ENCODE measurements at places on chromosomes 12 and 14.

GRCh38 chr14:22656226-22656625, 12.1 kb upstream of the OR6J1 start:
- no peak for DNase-seq

GRCh38 chr14:95088665-95089064, 68.7 kb downstream of the DICER1 start:
- no peak for DNase-seq

DNA sequence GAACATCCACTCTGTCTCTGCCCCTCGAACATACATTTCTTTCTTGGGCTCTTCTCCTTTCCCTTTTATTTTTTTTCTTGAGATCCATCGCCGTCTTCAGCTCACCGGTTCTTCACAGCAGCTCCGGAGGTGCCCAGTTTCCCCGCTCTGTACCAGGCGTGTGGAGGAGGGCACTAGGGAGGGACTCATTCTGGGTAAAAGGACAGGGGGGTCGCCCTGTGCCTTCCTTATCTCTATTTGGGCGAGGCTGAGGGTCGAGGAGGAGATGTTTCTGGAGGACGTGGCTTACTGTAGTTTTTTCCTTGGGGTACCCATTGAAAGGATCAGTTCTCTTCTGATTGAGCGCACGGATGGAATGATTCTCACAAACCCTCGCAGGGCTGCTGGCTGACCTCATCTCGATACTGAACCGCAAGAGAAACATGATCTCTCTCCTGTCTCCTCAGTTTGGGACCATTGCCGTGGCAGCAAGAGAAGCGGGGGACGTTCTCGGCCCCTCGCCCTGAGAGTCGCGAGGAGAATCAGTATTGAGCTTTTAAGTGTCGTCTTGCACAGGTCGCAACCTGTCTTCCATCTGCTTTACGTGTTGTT, 386 bp downstream of the LIN52 start:
- peak; percentile 17 for DNase-seq

- no peak for DNase-seq
Measured at GRCh38 chr12:106064721-106065021, 74.1 kb downstream of the NUAK1 start.

DNA sequence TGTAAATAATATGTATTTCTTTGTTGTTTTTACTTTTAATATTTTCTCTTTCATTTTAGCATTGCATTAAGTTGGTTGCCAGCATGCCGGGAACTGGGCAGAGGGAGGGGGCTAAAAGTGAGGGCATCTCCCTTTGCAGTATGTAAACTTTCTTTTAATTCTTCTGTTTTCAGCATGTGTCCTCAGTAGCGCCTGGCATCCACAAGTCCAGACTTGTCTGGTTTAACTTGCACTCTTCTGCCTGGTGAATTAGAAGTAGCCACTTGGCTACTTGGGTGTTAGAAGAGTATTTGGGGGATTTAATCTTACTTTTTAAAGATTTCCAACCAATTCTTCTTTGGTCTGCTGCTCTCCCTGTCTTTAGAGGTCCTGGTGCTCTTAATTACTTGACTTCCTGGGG, 117.2 kb upstream of the SCAF11 start:
- no peak for DNase-seq

- DNase-seq = peak; percentile 58
Measured at GRCh38 chr12:2338991-2339431, 286.2 kb downstream of the CACNA1C start.

GRCh38 chr14:32313844-32314376, 15.2 kb upstream of the AKAP6 start:
- no peak for DNase-seq

GRCh38 chr12:20477672-20478071, 109.3 kb downstream of the PDE3A start:
- DNase-seq = peak; percentile 44

- peak; percentile 65 for DNase-seq
Measured at GRCh38 chr12:538731-539539, 79.2 kb downstream of the B4GALNT3 start.

- no peak for DNase-seq
Measured at GRCh38 chr12:14310866-14311265, 54.6 kb upstream of the ATF7IP start.

- DNase-seq = no peak
Measured at GRCh38 chr12:94643606-94644005, 6.8 kb downstream of the TMCC3 start.

- peak; percentile 44 for DNase-seq
Measured at GRCh38 chr14:59464486-59465315, 479 bp downstream of the GPR135 start.

GRCh38 chr14:58243790-58244555, 670 bp upstream of the PSMA3 start:
- DNase-seq = peak; percentile 22

- peak; percentile 49 for DNase-seq
Measured at GRCh38 chr12:3168223-3169221, 91.3 kb downstream of the TSPAN9 start.

GRCh38 chr14:99945732-99946651, 119.2 kb upstream of the EVL start:
- DNase-seq = no peak

- no peak for DNase-seq
Measured at GRCh38 chr12:105069936-105070702, 14.1 kb downstream of the ALDH1L2 start.

GRCh38 chr12:131872154-131873051, 22.0 kb upstream of the ULK1 start:
- DNase-seq = peak; percentile 91

DNA sequence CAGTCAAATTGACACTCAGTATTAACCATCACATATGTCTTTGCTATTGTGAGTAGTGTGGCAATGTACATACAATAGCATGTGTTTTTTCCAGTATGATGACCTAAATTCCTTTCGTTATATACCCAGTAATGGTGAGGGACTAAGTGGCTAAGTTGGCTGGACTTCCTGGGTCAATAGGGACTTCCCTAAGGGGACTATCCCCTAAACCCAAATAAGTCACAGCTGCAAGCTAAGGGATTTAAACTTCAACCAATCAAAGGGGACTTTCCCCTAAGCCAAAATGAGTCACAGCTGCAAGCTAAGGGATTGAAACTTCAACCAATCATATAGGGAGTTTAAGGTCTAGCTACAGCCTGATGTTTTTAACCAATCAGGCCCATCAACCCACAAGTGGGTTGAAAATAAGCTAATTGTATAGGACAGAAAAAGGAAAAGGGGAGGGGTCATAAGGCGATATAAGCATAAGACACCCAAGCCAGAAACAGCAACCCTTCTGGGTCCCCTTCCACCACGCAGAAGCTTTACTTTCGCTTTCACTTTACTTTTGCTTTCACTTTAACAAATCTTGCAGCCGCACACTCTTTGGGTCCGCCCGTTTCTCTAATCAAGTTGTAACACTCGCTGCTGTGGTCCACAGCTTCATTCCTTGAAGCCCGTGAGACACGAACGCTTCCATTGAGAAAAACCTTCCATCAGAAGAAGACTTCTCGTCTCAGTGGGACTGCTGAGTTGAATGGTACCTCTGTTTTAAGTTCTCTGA, 404.4 kb downstream of the FLRT2 start:
- DNase-seq = peak; percentile 63

GRCh38 chr12:33724867-33725266, 285.2 kb upstream of the SYT10 start:
- DNase-seq = no peak

DNA sequence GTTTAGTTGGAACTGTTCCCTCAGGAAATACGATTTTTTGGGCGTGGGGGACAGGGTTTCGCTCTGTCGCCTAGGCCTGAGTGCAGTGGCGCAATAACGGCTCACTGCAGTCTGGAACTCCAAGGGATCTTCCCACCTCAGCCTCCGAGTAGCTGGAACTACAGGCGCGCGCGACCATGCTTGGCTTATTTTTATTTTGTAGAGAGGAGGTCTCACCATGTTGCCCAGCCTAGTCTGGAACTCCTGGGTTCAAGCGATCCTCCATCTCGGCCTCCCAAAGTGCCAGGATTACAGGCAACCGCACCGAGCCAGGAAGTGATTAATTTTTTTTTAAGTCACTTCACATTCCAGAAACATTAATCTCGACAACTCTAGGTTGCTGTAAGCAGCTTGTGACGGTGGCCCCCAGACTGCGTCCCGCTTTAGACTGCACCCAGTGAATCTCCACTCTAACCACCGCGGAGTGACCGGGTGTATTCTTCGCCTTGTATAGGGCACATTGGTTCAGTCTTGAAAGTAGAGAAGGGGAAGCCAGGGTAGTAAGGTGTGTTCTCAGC, 830 bp upstream of the MIS18BP1 start:
- DNase-seq = peak; percentile 49

- DNase-seq = no peak
Measured at GRCh38 chr12:101780599-101780998, 41.3 kb upstream of the SYCP3 start.

GRCh38 chr14:105165761-105166485, 2.7 kb downstream of the JAG2 start:
- no peak for DNase-seq

DNA sequence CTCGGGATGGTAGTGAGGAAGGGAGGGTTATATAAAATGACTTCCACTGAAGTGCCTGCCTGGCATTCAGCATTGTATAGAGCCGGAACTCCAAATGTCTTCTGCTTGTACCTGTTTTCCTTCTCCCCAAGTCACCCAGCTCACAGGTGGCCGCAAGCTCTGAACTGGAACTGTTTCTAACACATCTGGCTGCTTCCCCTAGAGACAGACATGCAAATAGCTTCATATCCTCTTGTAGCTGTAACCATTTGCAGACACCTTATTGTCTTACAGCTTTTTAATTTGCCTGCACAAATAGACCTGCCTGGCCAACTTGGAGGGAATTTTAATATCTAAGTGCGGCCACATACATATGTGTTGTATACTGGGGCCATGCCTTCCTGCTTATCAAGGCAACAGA, 126.0 kb downstream of the CHST11 start:
- DNase-seq = no peak

DNA sequence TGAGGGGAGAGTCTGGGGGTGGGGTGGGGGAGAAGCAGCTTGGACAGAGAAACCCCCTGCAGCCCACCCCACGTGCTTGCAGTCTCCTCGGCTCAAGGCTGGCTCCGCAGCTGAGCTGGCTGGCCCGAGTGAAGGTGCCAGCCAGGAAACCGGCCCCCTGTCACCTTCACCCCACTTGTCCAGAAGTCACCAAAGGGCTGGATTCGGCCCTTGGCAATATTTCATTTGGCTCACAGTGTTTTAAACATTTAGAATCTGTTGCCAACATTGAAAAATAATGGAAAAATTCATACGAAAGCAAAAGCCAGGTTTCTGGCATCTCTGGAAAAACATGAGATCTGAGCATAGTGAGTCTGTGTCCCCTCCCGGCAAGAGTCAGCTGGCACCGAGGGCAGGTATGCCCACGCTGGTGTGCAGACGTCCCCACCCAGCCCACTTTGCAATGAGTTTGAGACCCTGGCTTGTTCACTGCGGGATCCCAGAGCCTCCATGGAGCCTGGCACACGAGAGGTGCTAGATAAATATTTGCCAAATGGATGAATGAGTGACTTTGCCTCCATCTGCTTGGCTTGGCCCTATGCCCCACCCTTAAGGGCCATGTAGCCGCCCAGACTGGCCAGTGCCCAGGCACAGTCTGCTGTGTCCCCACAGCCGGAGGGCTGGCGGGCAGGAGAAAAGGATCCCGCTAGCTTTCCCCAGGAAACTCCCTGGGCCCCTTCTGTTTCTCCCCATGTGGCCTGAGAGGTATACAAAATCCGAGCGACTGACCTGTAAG, 18.2 kb downstream of the MSI1 start:
- no peak for DNase-seq

GRCh38 chr14:100281286-100282082, 24.8 kb downstream of the SLC25A29 start:
- no peak for DNase-seq

Data from fibroblast of skin of scalp (primary cell).